ENCODE measurements at places on chromosomes 12 and 14. TPM values are rescaled to one million over a fixed set of nuclear protein-coding genes. Genes with fewer than 3 reads are reported as not detected.

Gene METTL3
- total RNA-seq, result 125 TPM

Gene PGF
- 6.3 TPM for total RNA-seq

Gene TAS2R20
- total RNA-seq, result 3.9 TPM

Gene SLCO1C1
- total RNA-seq, result 1.6 TPM

- DNase-seq, result no peak
Observed at GRCh38 chr12:89180496-89180895, 171.8 kb downstream of the DUSP6 start.

DNA sequence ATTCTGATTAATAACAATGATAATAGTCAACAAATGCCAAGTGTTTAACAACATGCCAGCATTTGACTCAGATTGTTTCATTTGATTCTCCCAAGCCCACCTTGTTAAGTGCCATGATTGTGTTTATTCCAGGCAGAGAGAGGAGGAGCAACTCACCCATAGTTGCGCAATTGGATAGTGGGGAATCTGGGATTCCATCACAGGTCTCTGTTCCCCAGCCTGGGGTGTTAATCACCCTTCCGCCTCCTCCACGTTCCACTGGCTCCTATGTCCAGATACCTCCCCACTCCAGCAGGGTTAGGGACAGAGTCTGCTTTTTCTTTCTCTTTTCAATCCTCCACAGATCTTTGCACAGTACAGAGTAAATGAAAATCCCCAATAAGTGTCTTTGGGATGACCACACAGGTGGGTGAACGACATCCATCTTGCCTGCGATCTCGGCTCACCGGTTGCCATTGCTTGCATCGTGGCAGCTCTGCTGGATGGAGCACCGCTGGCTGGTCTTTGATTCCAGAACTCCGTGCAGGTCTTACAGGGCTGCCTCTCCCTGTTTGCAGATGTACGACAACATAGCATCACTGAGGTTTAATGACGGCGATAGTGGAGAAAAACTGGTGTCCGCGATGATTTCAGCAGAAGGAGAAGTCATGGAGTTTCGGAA is 78.8 kb downstream of the DNAH10 start:
- no peak for DNase-seq

- no peak for DNase-seq
Observed at GRCh38 chr12:51635346-51635745, 44.3 kb downstream of the SCN8A start.

DNA sequence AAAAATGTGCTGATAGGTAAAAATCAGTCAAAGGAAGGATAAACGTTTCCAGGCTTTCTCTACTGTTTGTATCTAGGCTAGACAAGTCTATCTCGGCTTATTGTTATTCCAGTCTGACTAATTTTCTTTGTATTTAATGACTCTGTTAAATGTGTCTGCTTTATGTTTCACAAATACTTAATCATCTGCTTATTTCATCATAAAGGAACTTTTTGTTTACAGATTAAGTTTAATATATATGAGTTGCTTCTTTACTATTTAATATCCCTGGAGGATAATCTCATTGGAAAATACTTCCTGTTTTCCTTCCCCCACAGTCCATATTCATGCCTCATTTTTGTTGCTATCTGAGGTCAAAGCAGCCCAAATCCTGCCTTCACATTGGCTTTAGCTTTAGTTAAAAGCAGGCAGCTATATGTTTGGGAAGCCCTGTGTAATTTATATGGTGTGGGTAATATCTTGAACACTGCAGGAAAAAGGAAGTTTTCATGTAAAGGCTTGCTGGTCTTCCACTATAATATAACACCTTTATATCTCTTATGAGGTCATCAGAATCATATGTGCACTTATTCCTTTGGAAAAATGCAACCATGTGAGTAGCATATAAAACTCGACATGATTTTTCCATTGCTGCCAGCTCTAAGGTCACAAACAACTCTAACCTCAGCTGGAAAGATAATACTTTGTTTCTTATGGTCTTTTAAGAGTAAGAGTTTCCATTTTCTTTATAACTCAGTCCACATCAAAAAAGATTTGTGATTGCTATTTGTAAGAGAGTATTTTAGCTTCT is 76.8 kb downstream of the ALX1 start:
- no peak for DNase-seq

DNA sequence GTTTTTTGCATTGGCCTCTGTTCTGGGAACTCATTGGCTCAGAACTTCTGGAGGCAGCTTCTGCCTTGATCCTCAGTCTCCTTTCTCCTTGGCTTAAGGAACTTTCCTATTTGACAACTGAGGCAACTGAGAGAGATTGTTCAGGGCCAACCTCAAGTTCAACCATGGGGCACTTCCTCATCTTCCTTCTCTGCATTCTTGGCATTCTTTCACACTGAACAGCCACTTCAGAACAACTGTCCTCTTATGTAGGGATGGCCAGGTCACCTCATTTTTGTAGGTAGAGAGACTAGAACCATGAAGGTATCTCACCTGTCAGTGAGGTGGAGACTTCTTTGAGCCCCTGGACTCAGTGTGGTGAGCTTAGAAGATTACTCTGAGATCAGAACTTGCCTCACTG is 63.0 kb upstream of the NRXN3 start:
- no peak for DNase-seq

DNA sequence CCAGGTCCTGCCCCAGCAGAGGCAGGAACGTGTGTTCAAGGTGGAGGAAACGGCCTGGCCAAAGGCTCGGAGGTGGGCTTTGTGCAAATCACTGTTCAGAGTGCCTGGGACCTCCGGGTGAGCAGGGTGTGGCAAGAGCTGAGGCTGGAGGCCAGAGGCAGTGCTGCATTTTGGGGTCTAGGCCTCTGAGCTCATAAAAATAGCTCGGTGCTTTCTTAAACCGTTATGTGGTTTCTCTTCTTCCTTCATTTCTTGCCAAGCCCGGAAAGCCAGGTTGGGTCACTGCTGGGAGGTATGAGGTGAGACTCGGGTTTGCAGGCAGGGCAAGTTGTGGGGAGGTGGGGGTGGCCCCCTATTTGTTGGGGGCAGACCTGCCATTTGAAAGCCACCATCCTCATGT is 178.8 kb upstream of the MYL2 start:
- DNase-seq, result no peak

GRCh38 chr12:76080017-76080728 is 4.3 kb downstream of the NAP1L1 start:
- no peak for DNase-seq

DNA sequence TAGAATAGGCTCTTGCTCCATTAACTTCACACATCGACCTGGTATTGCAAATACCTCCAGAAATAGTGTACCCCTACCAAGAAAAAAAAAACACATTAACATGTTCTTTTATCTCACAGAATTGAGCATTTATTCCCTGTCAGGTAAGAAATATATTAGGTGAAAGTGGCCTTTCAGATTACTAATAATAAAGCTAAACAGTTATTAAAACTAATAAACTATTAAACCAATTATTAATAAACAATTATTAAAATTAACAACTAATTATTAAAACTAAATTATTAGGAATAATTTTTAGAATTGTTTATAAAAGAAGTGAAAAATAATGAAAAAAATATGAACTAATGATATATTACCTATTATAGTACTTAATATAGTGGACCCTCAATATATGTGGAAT is 7.2 kb upstream of the AK7 start:
- no peak for DNase-seq

DNA sequence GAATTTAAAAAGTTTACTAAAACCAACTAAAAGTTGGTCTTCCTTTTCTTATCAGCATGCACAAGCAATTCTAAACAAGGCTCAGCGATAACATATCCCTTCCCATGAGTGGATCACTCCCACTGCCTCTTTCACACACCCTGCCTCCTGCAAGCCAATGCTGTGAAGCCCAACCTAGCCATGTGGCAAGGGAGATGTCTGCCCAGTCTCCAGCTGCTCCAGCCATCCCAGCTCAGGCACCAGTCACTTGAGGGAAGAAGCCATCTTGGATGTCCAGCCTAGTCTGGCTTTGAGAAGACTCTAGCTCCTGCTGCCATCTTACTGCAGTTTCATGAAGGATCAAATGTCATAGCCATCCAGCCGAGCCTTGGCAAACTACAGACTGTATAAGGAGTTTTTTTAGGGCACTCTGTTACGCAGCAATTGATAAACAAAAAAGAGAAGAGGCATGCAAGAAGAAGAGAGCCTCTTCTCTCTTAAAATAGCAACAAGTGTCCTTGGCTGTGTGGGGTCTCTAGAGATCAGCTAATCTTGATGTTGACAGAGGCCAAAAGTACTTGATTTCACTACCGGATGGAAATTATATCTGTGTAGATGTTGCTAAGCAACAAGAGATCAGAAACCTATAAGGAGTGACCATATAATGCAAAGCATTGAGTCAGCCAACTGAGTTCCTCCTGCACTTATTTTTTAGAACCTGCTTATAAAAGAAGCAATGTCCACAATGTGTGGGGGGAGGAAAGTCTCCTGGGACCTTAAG is 108.9 kb downstream of the PTCSC3 start:
- no peak for DNase-seq

- DNase-seq, result no peak
Observed at GRCh38 chr12:52206304-52207040, 14.7 kb upstream of the KRT80 start.

DNA sequence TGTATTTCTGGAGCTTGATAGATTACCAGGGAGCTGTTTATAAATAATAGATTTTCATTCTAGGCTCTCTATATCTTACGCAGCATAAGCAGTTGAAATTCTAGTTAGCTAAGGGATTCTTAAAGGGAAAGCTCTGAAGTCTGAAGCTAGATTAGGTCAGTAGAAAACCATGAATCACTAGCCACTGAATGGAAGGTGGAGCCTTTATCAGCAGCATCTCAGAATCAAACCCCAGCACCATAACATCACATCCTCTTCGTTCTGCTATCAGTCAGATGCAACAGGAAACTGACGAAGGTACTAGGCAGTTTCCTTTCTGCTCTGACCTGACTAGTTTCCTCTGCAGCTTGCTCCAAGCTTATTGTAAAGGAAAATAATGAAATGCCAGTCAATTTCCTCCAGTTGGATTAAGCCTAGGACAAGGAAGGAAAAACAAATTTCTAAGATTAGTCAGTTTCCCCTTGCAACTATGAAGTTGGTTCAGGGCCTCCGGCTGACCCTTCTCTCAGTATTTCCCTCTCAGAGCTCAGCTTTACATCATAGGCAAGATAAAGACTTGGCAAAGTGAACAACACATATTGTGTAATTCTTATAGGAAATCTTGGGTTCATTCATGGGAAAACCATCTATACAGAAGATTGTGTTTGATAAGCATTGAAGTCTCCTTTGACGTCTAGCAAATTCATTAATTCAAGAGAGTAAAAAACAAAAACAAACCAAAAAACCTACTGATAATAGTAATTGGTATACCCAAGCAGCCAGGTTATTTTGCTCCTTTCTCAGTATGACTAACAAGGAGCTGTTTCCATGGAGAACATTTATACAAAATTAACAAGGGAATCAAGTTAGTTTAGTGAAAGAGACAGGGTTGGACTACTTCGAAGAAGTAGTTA is 43.4 kb upstream of the CFAP54 start:
- DNase-seq, result no peak

- DNase-seq, result no peak
Observed at GRCh38 chr12:113239288-113239771, 18.1 kb downstream of the TPCN1 start.

DNA sequence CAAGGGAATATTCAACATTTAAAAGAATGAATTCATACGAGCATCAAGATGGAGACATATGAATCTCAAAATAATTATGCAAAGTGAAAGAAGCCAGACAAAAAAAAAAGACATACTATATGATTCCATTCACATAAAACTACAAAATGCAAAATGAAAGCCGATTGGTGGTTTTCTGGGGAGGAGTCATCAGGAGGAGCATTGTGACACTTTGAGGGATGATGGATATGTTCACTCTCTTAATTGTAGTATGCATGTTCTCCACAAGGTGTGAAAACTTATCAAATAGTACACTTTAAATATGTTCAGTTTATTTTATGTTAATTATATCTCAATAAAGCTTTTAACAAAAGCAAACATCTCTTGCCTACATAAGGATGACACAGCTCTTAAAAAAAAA is 13.5 kb downstream of the OLR1 start:
- DNase-seq, result no peak

- DNase-seq, result no peak
Observed at GRCh38 chr14:33534104-33534503, 416.8 kb downstream of the EGLN3 start.

DNA sequence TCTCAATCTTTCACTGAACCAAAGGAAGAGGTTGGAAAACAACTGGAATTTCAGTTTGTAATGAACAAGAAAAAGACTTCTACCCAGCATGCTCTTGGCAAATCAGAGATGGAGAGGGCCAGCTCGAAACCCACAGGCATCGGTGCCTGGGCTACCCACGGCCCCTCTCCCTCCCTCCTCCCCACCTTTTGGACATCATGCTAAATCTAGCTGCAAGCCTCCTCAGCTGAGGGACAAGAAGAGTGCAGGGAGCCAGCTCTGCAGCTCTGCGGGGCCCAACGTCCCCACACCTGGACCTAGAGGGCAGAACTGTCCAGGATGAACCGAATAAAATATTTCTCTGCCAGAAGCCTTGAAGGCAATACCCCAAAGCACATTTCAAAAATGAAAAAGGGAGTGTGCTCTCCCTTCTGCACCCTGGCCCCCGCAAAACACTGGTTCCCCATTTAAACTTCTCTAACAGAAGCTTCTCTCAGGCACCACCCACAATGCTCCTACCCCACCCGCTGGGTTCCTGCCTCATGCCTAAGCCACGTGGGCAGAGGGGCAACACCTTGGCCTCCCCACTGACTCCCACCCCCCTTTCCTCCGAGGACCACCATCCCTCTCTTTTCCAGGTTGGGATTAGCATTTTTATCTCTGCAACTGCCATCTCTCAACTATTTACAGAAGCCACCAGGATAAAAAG is 8.2 kb downstream of the CAMKK2 start:
- DNase-seq, result no peak

DNA sequence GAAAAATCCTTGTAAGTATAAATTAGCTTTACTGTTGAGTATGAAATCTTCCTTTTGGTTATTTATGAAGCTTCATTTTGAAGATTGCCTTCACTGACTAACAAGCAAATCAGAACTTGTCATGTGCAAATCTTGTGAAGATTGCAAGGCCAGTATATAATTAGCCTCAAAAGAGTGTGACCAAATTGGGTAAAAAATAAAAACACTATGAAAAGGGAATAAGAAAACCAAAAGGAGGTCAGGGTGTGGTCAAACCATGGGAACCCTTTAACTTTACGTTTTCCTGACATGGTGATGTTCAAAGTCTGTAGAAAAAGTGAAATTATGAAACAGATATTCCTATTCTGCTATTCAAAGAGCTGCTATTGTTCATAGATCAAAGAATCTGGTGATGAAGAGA is 230.3 kb downstream of the BCAT1 start:
- DNase-seq, result no peak

- no peak for DNase-seq
Observed at GRCh38 chr14:37411079-37411735, 183.8 kb downstream of the FOXA1 start.

GRCh38 chr12:62738105-62738504 is 196.8 kb downstream of the PPM1H start:
- no peak for DNase-seq

GRCh38 chr14:23544511-23545447 is 6.8 kb downstream of the ZFHX2 start:
- peak; percentile 94 for DNase-seq
